ENCODE measurements at places on chromosomes 13 and 19.

DNA sequence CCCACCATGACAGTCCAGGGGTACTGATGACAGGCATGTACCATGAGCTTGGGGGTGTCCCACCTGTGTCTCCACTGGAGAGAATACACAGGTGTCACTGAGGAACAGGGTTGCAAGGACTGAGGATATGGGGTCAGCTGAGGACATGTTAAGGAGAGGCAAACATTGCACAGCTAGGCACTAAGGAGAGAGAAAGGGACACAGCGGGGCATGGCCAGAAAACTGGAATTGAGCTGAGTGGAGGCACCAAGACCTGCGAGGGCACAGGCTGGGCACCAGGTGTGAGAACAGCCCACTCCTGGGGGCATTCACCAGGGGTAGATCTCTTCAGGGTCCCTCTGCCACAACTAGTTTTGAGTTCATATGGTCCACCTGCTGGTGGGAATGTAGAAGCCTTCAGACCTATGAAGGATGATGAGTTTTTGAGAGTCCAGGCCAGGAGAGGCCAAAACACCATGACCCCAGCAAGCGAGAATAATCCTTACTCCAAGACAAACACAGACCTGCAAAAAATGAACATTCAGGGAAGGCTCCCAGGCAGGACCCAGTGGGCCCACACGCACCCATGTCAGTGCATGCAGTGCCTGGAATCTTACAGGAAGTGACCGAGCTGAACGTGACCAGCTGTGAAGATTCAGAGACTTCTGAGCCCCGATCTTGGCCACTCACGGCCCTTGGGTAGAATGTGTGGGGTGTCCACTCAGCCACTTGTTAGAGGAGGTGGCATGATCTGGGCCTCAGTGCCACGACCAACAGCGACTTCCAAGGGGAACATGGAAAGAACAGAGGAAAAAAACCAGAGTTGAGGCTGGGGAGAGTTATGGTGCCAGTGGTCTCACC is 1.4 kb upstream of the ZNF584 start:
- DNase-seq: peak; percentile 30

- DNase-seq: no peak
Observed at GRCh38 chr13:18233783-18234299, 947.8 kb downstream of the TUBA3C start.

GRCh38 chr13:42633495-42633894 is 59.5 kb downstream of the TNFSF11 start:
- peak; percentile 16 for DNase-seq

- DNase-seq: no peak
Observed at GRCh38 chr19:11921852-11922495, 2.9 kb upstream of the ZNF700 start.

- no peak for DNase-seq
Observed at GRCh38 chr13:79496188-79496587, 15.2 kb downstream of the NDFIP2 start.

- no peak for DNase-seq
Observed at GRCh38 chr19:27779954-27780353, 1433.0 kb downstream of the UQCRFS1 start.

DNA sequence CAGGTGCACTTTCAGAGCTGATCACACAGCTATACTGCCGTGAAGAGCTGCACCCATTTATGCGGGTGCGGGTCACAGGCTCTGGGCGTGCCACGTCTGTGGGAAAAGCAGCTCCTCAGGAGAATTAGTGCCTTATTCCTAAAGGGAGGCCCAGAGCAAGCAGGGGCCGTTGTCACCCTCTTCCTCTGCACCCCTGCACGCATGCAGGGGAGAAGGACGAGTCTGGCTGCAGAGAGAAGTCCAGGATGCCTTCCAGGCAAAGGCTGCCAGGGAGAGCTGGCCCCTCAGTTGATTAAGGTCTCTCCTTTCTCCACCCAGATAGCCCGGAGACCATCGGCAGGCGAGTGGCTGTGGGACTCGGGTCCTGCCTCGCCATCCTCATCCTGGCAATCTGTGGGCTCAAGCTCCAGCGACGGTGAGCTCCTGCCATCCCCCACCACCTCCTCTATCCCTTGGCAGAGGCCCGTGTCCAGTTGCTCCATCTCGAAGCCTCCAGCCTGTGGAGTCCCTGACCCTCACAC is 3.1 kb upstream of the FFAR1 start:
- no peak for DNase-seq

DNA sequence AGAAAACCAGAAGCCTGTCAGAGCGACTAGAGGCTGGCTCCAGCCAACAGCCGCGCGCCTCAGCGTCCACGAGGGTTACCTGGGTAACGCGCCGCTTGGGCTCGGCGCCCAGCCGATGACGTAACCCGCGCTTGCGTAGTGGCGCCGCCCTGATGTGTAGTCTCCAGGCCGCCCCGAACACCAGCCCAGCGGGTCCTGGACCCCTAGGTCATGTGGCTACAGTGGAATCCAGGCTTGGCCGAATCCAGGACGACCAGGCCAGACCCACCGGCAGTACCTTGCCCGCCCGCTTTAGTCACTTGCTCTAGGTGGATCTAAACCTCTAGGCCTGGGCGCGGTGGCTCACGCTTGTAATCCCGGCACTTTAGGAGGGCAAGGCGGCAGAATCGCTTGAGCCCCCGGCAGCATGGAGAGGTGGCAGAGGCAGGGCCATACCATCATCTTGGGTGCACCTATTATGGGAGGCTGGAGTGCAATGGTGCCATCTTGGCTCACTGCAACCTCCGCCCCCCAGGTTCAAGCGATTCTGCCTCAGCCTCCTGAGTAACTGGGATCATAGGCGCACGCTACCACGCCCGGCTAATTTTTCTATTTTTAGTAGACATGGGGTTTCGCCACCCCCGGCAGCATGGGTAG is 7.2 kb upstream of the ZNF606 start:
- DNase-seq: peak; percentile 66

DNA sequence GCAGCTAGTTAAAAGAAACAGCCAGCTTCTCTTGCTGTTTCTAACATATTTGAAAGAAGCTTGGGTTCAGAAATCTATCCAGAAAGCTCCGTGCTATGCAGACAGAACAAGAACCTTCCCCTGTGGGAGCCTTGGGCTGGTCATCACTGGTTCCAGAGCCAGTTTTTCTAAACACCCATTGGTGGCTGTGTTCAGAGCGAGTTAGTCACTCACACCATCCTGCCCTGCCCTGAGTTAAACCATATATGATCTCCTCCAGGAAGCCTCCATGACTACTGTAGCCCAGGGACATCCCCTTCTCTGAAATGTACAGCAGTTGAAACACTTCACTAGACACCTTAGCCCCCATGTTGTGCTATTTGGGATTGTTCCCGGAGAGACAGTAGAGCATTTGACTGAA is 200.8 kb upstream of the SGCG start:
- DNase-seq: no peak

GRCh38 chr19:19649580-19649995 is 6.1 kb upstream of the GMIP start:
- DNase-seq: no peak

DNA sequence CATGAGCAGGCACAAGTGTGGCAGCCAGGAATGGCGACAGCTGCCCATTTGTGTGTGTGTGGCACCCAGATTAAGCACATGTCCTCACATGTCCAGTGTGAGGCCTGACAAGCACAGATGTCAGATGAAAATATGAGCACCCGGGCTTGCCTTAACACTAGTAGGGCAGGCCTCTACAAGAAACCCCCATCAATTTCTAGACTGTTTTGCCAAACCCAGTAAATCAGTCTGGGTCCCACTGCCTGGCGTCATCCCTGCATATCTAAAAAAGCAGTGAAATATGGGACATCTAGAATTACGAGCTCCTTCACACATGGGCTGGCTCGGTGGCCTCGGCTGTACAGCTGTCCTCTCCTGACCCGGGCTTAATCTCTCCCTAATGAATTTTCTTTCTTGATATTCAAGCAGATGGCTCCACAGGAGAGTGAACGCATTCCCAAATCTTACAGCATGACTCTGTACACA is 432.7 kb downstream of the FOXO1 start:
- no peak for DNase-seq

DNA sequence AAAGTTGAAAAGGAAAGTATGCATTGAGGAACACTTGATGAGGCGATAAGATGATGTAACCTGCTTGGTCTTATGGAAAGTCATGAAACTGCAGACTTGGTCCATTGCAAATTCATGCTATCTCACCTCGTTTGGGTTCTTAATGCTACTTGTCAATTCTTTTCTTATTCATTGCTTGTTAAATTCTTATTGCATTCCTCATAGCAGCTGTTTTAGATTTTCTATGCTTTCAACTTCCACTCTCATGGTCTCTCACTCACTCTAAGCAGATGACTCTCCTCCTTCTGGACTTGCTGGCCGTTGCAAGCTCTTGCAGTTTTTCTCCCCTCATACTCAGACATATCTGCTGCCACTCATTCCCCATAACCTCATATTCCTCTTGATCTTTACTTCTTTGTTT is 67.8 kb upstream of the CSNK1A1L start:
- peak; percentile 96 for DNase-seq

DNA sequence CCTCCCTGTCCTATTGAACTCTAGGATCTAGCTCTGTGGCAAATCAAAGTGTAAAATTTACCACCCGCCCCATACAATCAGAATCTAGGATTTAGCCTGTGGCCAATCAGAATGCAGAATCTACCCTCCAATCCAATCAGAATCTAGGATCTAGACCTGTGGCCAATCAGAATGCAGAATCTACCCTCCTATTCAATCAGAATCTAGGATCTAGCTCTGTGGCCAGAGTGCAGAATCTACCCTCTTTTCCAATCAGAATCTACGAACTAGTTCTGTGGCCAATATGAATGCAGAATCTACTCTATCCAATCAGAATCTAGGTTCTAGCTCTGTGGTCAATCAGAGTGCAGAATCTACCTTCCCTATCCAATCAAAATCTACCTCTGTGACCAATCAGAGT is 25.8 kb downstream of the PRKD2 start:
- DNase-seq: no peak

DNA sequence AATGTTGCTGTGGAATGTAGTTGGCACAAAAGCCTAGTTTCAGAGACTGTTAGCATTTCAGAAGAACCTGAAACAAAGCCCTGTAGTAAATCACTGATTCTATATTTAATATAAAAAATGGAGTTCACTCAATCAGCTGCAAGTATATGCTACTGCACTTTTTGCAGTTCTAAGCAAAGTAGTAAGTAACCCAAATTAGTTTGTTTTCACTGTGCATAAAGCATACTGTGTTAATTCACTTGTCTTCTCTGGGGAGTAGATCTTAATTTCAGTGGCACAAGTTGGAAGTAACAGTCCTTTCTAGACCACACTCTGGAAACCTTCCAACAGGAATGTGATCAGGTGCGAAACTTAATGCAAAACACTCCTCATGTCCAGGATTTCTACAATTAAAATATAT is 139.3 kb downstream of the DACH1 start:
- DNase-seq: no peak

GRCh38 chr13:44622261-44622660 is 46.1 kb upstream of the TSC22D1 start:
- DNase-seq: no peak

- peak; percentile 72 for DNase-seq
Observed at GRCh38 chr13:42474954-42475353, 99.0 kb upstream of the TNFSF11 start.

- DNase-seq: no peak
Observed at GRCh38 chr13:98405690-98406344, 171.1 kb downstream of the STK24 start.

DNA sequence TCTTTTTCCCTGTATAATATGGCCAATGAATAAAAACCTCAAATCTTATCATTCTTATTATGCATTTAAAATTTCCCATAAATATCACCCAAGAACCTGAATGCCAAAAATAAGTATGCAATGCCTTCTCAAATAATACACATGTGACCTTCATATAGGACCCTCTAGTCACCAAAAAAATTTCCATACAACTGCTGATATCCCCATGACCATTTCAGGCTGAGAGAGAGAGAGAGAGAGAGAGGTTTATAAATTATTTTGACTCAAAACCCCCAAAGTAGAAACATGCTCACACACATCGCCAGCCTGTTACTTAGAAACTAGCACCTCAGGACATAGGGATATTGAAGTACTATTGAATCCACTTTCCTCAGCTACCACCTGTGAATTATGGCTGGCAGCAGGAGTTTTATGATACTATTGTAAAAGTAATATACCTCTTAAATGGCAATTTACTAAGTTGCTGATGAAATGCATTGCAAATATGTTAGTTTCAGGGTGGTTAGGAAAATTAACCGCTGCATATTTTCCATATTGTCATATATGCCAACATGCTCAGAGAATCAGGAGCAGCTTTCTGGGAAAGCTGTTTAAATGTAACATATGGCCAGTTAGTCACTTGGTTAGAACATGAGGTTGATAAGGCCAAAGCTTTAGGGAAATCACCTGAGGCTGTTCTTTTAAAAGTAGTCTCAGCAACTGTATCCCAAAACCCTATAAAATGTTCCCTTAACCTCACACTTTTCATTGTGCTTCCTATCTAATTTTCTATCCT is 230.8 kb downstream of the DCT start:
- DNase-seq: peak; percentile 36

DNA sequence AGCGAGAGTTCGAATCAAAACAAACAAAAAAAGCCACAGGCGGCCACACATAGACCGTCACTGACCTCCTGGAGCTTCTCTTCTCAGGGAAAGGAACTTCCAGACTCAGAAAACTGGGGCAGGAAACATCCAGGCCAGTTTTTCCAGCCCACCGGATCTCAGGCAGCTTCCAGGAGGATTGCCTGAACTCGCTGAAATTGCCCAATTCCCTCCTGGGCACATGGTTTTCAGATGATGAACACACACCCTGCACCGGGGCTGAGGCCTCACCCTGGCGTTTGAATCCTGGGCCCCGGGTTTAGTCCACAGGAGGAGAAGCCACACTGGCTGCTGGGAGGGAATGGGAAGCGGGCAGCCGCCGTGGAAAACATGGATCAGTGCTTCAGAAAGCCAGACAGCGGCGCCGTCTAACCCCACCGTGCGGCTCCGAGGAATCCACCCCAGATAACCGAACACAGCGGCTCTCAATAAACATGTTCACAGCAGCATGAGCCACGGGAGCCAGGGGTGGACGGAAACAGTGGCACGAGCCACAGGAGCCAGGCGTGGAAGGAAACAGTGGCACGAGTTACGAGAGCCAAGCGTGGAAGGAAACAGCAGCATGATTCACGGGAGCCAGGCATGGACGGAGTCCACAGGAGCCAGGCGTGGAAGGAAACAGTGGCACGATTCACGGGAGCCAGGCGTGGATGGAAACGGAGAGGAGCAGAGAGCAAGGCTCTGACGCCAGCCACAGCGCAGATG is 18.2 kb upstream of the PTBP1 start:
- DNase-seq: peak; percentile 97

DNA sequence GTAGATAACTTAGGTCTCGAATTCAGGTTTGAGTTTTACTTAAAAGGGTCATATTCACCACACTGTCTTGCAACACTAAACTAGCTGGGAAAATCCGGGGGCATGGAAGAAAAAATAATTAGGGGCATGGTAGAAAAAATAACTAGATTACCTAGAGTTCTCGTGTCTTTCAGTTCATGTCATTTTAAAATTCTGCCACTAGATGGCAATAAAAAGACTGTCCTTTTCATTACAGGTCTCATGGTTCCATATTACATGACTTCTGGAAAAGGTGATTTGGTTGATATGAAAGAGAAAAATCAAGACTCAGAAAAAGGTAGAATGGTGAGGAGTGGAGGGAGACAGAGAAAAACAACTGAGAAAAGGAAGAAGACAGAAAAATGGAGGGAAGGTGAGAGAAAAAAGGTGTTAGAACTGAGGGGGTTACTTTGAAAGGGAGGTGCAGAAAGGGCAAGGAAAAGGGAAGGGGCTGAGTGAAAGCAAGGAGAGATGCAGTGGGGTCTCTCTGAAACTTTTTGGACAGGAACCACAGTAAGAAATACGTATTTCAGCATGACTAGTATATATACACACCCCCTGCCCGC is 299.0 kb downstream of the KLF12 start:
- peak; percentile 57 for DNase-seq

GRCh38 chr13:36804588-36804987 is 14.4 kb upstream of the RFXAP start:
- DNase-seq: no peak

GRCh38 chr13:32940601-32941000 is 75.6 kb upstream of the KL start:
- DNase-seq: peak; percentile 49

Measured in fibroblast of skin of back (primary cell).